CD4-positive, alpha-beta T cell treated with Interleukin-17A for 4 hours (primary cell): ENCODE measurements at places on chromosomes 5 and 9.

DNA sequence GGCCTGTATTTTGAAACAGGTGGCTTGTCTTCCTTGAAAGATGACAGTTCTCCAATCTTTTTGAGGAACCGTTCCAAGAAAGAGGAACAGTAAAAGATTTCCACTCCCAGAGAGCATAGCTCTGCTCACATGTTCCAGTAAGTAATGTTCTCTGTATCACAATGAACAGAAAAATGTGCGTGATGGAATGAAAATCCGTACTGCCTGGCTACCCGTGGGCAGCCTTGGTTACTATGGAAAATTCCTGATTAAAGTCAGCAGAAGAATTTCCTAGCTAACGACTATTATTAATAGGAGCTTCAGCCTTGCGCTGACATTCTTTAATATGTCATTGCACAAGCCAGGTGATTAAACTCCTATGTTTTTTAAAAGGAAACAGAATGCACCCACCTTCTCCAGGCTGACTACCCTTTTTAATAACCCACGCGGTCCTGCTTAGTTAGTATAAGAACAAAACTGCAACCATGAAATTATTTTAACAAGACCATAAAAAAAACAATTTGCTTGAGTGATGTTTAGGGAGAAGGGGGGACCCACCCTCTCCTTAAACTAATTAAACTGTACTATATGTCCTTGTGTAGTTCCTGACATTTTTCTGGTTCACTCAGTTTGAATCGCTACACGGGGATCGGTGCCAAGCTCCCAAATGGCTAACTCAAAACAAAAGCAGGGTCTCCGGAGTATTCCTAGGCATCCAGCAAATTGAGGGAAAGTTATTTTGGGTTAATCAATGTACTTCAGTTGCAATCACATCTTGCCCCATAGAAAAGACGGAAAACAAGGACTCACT, 54.8 kb upstream of the CPEB4 start:
- no peak for DNase-seq

- no peak for DNase-seq
Measured at GRCh38 chr9:73782166-73782565, 630.5 kb downstream of the ANXA1 start.

- no peak for DNase-seq
Measured at GRCh38 chr5:75847561-75848021, 130.4 kb upstream of the POC5 start.

GRCh38 chr9:100346836-100347235, 5.9 kb downstream of the TEX10 start:
- DNase-seq, result no peak

GRCh38 chr5:123448017-123448617, 24.9 kb upstream of the CEP120 start:
- DNase-seq, result no peak

GRCh38 chr9:89536145-89536574, 38.2 kb upstream of the SEMA4D start:
- no peak for DNase-seq

- DNase-seq, result peak; percentile 73
Measured at GRCh38 chr9:136629879-136630661, 32.6 kb upstream of the EGFL7 start.

DNA sequence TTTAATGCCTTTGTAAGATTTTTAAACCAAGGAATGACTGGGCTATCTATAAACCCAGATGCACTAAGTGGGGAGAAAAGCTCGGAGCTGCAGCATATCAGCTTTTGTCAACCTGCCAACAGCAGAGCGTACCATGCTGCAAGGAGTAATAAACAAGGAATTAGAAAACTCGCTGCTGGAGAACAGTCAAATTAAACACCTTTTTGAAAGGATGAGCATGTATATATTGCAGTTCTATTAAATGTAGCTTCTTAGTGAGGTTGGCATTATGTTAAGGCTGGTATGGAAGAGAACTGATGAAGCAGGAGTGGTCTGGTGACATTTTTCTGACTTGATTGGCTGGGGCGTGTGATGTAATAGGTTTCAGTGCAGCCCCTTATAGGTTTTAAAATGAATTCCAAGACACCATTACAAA, 74.7 kb downstream of the PIK3R1 start:
- DNase-seq, result no peak

DNA sequence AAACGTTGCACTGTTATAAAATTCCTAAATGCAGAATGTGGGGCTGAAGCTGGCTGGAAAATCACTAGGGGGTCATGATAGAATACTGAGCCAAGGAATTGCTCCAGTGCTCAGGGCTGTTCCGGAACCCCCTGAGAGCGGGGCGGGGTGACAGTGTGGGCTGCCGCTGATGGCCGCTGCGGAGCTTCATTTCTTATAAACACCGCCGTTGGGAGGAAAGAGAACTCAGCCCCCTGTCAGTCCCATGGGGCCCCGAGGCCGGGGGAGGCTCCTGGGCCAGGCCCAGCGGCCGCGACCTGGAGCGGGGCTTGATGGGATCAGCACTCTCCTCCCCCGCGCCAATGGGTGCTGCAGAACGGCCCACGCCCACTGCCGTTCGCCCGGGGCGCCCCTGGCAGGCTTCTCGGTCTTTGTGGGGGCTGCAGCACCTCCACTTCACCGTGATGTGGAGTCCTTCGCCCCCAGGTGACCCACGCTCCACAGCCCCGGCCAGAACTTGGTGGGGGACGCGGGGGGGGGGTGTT, 5.2 kb upstream of the IRF1 start:
- DNase-seq, result peak; percentile 70

- no peak for DNase-seq
Measured at GRCh38 chr5:6399980-6400910, 21.9 kb upstream of the MED10 start.

DNA sequence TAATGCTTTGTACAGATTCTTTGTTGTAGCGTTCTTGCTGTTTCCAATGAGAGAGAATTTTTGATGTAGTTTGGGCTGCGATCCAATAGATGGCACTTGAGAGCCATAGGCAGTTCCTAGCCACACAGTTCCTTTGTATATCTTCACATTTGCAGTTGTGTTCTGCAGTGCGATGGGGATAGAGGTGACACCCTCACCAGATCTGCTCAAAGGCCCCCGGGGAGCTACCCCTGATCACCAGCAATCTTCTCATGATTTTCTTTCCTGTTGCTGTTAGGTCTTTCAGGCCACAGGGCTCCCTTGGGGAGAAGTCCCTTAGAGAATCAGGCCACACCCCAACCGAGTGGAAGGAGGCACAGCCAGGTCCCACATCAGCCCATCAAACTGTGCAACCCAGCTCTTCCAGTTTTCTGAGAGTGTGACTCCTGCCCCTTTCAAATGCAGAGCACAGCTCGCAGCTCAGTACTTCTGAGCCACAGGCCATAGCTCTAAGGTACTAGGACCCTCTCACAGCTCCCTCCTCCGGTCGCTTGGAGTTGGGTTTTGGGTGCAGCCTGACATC, 353.7 kb downstream of the SLCO4C1 start:
- DNase-seq, result no peak

DNA sequence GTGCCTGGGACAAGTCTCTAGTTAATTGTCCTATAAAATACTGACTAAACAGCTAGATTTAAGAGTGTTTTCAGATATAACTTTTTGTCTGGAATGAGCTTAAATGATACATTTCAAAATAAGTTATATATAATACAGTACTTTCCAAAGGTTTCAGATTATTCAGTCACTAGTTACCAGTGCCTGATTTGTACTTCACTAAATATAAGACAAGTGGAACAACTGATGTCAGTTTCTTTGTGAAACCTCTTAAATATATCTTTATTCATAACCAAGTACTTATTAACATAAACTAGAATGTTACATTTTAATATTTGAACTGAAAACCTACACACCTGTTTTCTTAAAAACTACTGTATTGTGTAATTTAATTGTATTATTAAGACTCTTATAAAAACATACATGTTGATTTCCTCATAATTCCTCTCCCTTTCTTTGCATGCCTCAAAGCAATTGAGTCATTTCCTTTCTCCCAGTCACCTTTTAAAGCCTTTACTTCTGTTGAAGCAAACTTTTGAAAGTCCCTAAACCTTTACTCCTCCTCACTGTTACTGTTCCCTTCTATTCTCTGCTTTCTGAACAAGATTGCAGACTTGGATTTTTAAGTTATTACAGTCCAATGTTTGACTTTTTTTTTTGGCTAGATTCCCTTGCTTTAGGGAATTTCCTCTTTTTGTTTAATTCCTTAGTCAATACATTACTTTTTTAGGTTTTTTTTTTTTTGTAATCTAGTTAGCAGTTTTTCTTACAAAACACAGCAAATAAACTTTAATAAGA, 8.7 kb upstream of the SEMA6A start:
- DNase-seq, result no peak

- no peak for DNase-seq
Measured at GRCh38 chr5:31366941-31367340, 165.0 kb downstream of the DROSHA start.

DNA sequence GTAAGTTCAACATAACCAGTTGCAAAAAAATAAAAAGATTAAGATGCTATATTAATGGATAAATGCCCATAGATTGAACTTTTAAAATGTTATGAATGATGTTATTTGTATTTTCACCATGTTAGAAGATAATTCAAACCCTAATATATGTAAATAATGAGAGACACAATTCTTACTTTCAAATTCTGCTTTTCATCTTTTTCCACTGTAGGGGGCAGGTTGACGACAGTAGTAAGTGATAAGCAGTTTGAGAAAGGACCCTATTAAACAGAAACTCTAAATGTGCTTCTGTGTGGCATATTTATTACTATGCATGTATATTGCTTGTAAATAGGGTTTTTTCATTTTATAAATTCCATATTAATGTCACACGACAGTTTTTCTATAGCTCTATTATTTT, 591.1 kb downstream of the SEMA5A start:
- no peak for DNase-seq

- DNase-seq, result peak; percentile 72
Measured at GRCh38 chr9:70421272-70422180, 7.1 kb upstream of the KLF9 start.

GRCh38 chr9:14517154-14517906, 175.9 kb downstream of the ZDHHC21 start:
- no peak for DNase-seq
